ENCODE measurements at places on chromosomes 16 and 17.

GRCh38 chr16:67447508-67448076 lies 16.7 kb downstream of the HSD11B2 start:
- peak; percentile 61 for DNase-seq

GRCh38 chr17:44170499-44171201 lies at the start of gene ASB16:
ASB16 (plus strand) TSS chr17:44170704; CDS start chr17:44170790, 86 bp downstream.
- DNase-seq, result no peak

DNA sequence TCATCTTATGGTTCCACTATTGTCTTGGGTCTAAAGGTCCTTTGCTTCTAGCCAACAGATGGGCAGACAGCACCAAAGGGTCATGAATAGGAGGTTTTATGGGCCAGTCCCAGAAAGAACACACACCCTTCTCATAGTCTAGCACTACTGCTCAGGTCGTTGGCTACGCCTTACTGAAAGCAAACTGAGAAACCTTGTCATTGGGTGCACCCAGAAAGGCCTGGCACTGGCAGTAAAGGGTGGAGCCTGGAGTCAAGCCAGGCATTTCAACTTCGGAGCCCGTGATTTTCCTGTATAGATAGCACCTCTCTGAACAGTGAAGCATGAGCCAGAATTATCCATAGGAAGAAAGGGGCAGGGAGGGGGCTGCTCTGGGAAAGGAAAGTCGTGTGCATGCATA lies 74.9 kb downstream of the VAT1L start:
- DNase-seq, result no peak

GRCh38 chr16:30837904-30838303 lies 50.9 kb upstream of the ZNF629 start:
- DNase-seq, result no peak

- DNase-seq, result no peak
Observed at GRCh38 chr17:40167685-40168261, 9.5 kb upstream of the RAPGEFL1 start.

DNA sequence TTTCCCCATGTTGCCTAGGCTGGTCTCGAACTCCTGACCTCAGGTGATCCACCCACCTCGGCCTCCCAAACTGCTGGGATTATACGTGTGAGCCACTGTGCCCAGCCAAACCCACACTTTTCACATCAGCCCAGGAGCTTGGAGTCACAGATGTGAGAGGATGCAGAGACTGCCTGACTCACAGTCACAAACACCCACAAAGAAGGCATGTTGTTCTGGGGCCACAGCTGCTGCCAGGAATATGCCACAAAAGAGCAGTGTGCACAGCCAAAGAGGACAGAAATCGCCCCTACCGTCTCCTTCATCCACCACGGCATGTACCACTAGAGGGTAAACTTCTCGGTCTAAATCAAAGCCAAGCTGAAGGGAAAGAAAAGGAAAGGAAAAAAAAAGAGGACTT lies 25.1 kb upstream of the FOXJ1 start:
- DNase-seq, result no peak

GRCh38 chr17:2023256-2023655 lies 1.9 kb downstream of the RTN4RL1 start:
- DNase-seq, result no peak

- no peak for DNase-seq
Observed at GRCh38 chr16:57999971-58000705, at the start of gene ZNF319. ZNF319 (minus strand) TSS chr16:58000672; CDS start chr16:57998265, 2,407 bp downstream.

DNA sequence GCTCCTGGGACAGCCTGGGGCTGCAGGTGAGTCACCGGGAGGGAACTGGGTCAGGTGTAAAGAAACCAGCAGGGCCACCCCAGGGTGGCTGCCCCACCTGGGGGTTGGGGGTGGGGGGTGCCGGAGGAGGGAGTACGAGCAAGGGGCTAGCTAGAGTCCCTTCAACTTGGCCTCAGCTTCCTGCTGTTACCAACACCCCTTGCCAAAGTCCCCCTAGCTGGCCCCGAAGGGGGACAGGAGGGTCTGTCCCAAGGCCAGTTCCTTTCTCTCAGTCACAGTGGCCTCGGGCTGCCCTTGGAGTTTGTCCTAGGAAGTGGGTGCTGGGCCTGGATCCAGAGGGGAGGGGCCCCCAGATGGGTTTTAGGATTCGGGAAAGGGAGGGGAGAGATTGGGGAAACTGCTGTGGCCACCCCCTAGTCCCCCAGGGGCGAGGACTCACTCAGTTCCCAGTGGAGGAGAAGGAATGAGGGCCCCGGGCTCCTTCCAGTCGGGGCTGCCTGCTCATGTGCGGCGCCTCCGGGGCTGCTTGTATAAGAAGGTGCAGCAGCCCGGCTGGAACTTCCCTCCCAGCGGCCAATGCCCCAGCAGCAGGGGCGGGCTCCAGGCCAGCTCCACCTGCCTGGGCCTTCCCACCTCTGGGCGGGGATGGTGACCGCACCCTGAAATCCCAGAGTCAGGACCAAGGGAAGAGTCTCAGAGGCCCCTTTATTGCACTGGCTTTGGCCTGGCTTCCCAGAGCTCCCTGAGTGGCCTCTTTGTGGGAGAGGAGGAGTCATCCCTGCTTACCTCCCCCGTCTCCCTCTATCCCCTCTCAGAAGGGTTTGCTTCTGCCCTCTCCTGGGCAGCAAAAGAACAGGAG lies 7.3 kb downstream of the ARHGAP27 start:
- DNase-seq, result no peak

- no peak for DNase-seq
Observed at GRCh38 chr16:4682616-4683254, 10.6 kb upstream of the NUDT16L1 start.

All from stimulated activated CD8-positive, alpha-beta memory T cell treated with anti-CD3 and anti-CD28 coated beads, Interleukin-4, amount 100 ng/mL, for 24 hours (primary cell).